CD4-positive, alpha-beta T cell treated with Interleukin-15 for 1 hour (primary cell): ENCODE measurements at places on chromosomes 13 and 19.

DNA sequence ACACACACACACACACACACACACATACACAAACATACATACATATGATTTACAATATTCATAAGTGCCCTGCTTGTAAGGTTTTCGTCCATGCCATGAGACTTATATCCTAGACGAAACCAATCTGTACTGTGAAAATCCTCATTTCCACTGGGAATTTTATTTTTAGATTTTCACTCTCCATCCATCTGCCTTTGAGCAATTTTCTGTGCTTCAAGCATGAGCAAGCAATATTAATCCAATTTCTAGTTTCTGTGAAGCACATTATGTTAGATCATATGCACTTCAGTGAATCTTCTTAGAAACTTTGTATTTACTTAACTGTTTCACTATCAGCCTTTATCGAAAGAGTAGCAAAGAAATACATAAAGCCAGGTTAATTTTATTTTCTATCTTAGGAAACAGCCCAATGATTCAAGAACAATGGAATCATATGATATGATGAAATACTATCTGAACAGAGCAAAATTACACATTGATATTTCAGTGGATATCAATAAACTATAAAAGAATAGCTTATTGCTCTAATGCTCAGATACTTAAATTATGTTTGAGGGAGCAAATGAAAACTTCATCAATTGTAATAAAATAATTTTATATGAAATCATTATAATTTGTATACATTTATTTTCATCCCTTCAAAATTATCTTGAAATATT lies 1100.7 kb upstream of the MIR17HG start:
- DNase-seq: no peak

GRCh38 chr13:90800082-90800746 lies 547.3 kb upstream of the MIR17HG start:
- peak; percentile 33 for DNase-seq

DNA sequence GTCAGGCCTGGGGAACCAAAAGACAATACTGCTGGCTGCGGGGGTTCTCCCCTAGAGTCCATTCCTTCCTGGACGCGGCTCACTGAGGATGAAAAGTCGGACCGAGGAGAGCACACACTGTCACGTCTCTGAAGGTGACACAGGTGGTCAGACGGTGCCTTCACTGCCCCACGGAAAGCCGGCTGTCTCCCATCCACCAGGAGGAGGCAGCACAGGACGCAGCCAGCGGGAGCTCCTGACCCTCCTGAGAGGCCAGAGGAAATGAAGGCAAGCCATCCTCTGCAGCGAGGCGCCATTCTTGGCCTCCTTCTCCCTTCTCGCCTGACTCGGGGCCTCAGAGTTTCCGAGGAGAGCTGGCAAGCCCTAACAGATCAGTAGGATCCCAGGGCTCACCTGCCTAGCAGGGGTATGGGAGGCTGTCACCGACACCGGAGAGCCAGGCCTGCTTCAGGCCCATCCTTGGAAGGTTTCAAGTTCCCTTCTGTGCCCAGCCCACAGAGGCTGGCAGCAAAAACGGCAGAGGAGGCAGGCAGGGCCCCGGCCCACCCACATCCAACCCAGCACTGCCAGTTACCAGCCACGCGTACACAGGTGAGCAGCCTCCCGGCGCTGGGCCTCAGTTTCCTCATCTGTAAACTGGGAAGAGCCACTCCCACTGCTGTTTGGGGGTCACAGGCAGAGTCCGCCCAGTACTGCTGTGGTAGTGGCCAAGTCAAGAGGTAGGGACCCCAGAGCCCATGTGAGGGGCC lies 4.5 kb downstream of the REXO1 start:
- no peak for DNase-seq

DNA sequence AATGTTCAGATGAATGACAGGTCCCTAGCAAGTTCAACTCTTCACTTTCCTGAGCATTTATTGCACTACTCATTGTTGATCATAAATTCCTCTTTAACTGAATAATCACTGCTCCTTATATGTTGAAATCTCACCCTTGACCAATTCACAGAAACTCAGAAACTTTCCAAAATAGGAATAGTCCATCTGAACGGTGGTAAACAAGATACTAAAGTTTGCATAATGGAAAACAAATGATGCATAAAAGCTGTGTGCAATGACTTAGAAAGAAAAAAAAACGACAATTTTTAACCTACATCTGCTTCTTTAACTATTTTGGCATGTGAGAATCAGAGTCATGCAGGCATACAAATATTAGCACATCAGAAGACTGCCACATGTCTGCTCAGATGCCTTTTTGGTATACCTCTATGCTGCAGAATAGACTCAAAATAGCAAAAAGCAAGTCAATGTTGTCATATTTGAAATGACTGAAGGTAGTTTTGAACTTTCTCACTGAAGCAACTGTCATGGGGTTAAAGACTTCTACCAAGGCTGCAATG lies 34.8 kb downstream of the SLC10A2 start:
- no peak for DNase-seq

DNA sequence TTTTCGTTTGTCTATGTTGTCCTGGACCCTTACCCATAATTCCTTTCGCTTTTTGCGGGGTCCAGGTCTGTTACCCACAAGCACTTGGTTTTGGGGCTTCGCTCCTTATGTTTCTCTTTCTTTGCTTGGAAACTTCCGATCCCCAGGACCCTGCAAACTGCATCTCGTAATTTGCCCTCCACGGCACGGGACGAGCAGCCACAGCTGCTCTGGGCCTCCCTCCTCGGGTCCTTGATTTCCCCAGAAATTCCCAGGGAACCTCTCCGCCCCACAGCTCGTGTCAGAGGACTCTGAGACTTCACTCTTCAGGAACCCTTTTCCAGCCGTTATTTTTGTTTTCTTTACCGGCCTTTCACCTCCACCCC lies 599 bp downstream of the SNRNP70 start:
- DNase-seq: no peak

GRCh38 chr19:45164577-45165335 lies 4.0 kb upstream of the NKPD1 start:
- peak; percentile 65 for DNase-seq

- no peak for DNase-seq
Observed at GRCh38 chr19:40216013-40216776, 2.0 kb downstream of the TTC9B start.

GRCh38 chr19:30323904-30324303 lies 48.3 kb upstream of the ZNF536 start:
- no peak for DNase-seq

DNA sequence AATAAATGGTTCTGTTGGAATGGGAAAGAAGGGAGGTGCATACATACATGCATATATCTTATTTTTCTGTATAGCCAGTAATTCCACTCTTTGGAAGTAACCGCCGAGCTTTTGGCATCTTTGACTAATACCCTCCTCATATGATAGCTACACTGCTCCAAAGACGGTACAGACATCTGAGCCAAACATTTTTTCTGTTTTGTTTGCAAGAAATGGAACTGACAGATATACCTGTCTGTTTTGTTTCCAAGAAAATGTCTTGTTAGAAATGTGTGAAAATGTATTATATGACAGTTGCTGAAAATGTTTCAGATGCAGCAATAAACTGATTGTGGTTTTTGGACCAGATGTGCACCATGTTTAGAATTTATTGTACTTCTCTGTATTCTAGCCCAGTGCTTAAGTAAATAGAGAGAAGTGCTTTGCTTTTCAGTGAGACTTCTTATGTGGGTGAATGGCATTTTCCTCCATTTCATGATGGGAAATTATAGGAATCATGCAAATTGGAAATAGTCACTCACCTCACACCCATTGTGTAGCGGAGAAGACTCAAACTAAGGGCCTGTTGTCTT lies 396.9 kb downstream of the KCNRG start:
- DNase-seq: no peak
